ENCODE measurements at places on chromosomes 13 and 19.

DNA sequence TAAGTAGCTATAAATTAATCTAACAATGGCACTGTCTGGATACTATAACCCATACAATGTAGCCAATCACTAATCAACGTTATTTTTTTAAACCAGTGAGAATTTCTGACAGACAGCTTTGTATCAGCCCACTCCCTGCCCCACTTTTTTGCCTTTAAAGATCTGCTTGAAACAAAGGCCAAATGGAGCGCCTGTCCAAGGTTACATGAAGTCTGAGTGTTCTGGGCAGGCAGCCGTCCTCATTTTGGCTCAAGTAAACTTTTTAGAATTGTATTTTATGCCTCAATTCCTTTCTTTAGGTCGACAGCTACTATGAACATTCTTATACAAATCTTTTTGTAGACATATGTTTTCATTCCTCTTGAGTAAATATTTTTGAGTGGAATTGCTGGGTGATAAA lies 6.2 kb downstream of the IFT88 start:
- DNase-seq = no peak

- DNase-seq = no peak
Measured at GRCh38 chr19:19525611-19526380, 2.9 kb upstream of the YJEFN3 start.

DNA sequence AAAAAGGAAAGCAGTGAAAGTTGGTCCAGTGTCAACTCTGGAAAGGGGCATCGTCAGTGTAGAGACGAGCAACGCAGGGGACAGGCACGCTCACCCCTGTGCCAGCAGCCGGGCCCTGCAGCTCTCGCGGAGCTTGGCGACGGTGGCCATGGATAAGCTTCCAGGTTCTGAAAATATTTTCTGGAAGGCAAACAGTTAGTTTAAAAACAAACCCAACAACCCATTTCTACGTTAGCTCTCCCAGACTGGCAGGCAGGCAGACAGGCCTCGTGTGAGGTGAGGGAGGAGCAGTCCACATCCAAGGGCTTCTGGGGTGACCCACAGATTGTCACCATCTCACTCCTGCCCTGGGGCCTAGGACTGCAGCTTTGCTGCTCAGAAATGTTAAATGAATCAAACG lies 27.4 kb downstream of the LAMP1 start:
- no peak for DNase-seq

DNA sequence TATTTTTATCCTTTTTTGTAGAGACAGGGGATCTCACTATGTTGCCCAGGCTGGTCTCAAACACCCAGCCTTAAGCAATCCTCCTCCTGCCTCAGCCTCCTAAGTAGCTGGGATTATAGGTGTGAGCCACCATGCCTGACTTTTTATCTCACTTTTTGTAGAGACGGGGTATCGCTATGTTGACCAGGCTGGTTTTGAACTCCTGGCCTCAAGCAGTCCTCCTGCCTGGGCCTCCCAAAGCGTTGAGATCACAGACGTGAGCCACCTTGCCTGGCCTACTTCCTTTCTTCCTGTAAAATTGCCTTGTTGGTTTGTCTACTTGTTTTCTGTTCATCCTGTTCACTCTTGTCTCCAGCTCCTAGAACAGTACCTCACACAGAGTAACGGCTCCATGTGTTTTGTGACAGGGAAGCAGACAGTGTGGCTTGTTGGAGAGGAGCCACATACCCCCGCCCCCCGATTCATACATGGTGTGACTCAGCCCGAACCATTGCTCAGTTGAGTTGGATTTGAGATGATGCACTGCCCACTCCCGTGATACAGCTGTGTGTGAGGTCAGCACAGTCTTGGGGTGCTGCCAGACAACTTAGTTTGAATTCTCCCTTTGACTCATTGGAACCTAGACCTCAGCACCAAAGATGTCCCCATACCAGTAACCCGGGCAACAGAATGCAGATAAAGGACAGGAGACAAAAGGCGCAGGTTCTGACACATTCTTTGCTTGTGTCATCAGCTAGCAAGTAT lies 34.2 kb downstream of the GPR42 start:
- no peak for DNase-seq

GRCh38 chr19:33235996-33236350 lies 10.3 kb upstream of the SLC7A10 start:
- no peak for DNase-seq

DNA sequence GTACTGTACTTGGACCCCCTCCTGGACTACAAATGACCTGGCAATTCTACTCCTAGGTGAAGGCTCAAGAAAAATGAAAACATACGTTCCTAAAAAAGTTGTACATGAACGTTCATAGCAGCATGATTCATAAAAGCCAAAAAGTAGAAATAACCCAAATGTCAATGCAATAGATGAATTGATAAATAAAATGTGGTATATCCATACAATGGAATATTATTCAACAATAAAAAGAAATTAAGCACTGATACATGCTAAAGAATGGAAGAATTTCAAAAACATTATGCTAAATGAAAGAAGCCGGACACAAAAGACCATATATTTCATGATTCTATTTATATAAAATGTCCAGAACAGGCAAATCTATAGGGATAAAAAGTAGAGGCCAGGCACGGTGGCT lies 9.5 kb downstream of the ZNF432 start:
- DNase-seq = no peak

- no peak for DNase-seq
Measured at GRCh38 chr13:112105892-112106291, 38.9 kb downstream of the SOX1 start.

DNA sequence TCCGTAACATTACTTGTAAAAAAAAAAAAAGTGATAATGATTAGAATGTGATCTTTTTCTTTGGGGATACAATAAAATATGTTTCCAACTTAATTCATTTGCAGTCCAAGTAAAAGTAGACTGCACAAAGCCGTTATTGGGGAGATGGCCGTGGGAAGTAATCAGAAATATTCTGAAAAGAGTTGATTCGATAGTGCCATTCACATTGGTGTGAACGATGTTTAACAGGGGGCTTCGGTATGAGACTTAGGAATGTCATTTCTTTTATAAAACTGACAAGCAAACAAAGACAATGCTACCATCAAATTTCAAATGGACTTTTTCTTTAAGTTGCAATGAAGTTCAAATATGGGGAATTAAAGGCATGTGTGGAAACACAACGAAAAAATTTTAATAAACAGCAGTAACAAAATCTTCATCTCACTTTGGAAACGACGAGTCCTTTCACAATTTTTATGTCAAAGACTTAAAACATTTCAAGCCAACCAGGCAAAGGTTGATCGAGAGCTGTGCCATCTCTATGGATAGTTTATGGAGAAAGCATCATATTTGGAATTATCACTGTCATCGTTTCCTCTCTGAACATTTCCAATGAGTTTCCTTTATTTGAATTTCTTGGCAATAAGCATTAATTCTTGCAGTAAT lies 1.7 kb upstream of the ZIC5 start:
- DNase-seq = no peak

GRCh38 chr19:23971598-23971997 lies 56.9 kb downstream of the ZNF726 start:
- no peak for DNase-seq

- no peak for DNase-seq
Measured at GRCh38 chr19:32324631-32325285, 20.7 kb upstream of the ZNF507 start.
